ENCODE measurements at places on chromosomes 16 and 17.

GRCh38 chr17:40479754-40480480 is 21.5 kb downstream of the TNS4 start:
- H3K4me3 ChIP-seq = peak overlapping the region; percentile 44
- H3K27me3 ChIP-seq = no peaks in the 10 kb centered on the region
- H3K27ac ChIP-seq = peak overlapping the region; percentile 96
- DNase-seq = no peak
- H3K4me1 ChIP-seq = peaks cover 96% of the 10 kb centered on the region

GRCh38 chr17:42744283-42744805 is 496 bp downstream of the EZH1 start:
- peak overlapping the region; percentile 94 for H3K27ac ChIP-seq
- H3K4me3 ChIP-seq = peak overlapping the region; percentile 98
- H3K27me3 ChIP-seq = peaks cover 36% of the 10 kb centered on the region
- peak; percentile 80 for DNase-seq
- peaks cover 22% of the 10 kb centered on the region for H3K4me1 ChIP-seq

DNA sequence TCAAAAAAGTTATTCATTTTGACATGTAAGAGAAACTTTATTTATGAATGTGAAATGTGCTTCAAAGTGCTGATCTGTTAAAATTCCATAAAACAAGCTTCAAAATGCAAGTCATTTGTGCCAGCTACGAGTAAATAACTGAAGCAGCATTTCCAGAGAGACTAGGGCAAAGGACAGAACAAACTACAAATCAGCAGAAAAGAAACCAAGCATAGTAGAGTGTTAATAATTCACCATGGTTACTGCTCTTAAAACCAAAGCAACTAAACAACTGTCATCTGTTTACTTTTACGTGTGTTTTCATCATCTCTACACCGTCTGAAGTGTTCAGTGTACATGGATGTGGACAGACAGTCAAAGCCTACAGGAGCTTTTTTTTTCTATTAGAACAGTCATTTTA is 1.6 kb upstream of the ASPA start:
- H3K4me1 ChIP-seq = peaks cover 5% of the 10 kb centered on the region
- no peak for DNase-seq
- H3K27me3 ChIP-seq = no peaks in the 10 kb centered on the region
- H3K27ac ChIP-seq = no peak overlapping the region
- no peaks in the 10 kb centered on the region for H3K36me3 ChIP-seq
- no peak overlapping the region for H3K4me3 ChIP-seq

DNA sequence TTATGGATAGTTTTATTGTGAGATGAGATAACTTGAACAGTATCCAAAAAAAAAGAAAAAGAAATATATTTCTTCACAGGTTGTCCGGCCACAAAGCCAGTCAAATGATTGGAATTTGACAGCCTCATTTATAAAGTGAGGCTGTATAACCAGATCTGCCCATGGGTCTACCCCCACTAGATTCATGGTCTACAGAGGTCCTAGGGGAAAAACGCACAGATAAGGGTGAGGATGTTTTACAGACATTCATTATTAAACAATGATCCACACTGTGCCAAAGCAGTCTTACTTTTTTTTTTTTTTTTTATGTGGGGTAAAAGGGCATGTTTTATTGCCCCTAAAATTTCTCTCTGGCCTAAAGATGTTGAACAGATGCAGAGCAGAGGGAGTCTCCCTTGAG is 1503.0 kb upstream of the CDH8 start:
- no peak overlapping the region for H3K27ac ChIP-seq
- no peaks in the 10 kb centered on the region for H3K27me3 ChIP-seq
- no peaks in the 10 kb centered on the region for H3K36me3 ChIP-seq
- no peak for DNase-seq
- no peaks in the 10 kb centered on the region for H3K4me1 ChIP-seq
- no peak overlapping the region for H3K4me3 ChIP-seq

DNA sequence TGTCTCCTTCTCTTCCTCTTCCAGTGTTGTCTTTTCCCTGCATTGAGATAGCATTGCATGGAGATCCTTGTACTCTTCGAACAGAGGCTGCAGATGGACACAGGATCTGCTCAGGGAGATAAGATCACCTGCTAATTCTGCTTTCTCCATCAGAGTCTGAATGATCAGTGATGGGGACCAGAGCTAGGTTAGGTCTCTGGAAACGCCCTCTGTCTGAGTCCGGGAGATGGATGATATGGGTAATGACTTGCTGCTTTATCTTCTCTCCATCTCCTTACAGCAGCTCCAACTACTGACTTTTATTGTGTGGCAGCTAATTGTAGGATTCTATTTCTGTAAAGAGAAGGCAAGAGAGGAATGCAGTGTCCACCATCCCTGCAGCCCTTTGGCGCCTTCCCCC is 435.6 kb downstream of the WWOX start:
- H3K4me3 ChIP-seq = no peak overlapping the region
- H3K4me1 ChIP-seq = no peaks in the 10 kb centered on the region
- no peaks in the 10 kb centered on the region for H3K27me3 ChIP-seq
- no peak overlapping the region for H3K27ac ChIP-seq
- no peak for DNase-seq

DNA sequence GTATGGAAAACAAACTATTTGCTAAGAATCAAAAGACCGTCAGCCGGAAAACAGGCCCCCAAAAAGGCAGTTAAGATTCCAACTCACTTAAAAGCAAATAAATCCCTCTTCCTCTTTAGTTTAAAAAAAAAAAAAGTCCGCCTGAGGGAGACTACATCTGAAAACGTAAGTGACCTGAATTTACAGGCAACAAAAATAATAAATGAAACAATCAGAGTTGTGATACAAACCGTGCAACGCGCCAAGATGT is 1.1 kb downstream of the KANSL1 start:
- no peak for DNase-seq
- peaks cover 33% of the 10 kb centered on the region for H3K36me3 ChIP-seq
- H3K27me3 ChIP-seq = no peaks in the 10 kb centered on the region

Data from activated naive CD4-positive, alpha-beta T cell treated with anti-CD3 and anti-CD28 coated beads, Interleukin-2, amount 10 ng/mL, durations not matched to agents 7 days and 5 days (primary cell).